ENCODE measurements at places on chromosomes 3 and 15. TPM values are rescaled to one million over a fixed set of nuclear protein-coding genes. Genes with fewer than 3 reads are reported as not detected.

DNA sequence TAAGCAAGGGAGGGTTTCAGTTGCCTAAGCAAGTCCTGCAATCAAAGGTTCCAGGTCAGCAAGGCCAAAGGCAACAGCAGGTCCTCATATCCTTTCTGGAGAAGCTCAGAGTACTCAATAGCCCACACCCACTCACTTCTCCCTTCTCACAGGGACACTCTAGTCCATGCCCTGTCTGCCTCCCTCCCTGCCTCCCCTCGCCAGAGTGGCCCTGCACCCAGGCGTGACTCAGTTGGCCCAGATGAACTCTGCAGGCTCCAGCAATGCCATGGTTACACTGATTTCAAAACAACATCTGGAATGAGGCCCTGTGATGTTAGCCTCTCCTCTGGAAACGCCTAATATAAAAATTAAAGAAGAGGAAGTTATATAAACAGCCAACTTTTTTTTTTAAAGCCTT lies 32.9 kb downstream of the IL16 start:
- DNase-seq, result peak; percentile 40

Gene TEX9
- total RNA-seq, result 0.77 TPM

Gene DPPA2
- total RNA-seq, result not detected

DNA sequence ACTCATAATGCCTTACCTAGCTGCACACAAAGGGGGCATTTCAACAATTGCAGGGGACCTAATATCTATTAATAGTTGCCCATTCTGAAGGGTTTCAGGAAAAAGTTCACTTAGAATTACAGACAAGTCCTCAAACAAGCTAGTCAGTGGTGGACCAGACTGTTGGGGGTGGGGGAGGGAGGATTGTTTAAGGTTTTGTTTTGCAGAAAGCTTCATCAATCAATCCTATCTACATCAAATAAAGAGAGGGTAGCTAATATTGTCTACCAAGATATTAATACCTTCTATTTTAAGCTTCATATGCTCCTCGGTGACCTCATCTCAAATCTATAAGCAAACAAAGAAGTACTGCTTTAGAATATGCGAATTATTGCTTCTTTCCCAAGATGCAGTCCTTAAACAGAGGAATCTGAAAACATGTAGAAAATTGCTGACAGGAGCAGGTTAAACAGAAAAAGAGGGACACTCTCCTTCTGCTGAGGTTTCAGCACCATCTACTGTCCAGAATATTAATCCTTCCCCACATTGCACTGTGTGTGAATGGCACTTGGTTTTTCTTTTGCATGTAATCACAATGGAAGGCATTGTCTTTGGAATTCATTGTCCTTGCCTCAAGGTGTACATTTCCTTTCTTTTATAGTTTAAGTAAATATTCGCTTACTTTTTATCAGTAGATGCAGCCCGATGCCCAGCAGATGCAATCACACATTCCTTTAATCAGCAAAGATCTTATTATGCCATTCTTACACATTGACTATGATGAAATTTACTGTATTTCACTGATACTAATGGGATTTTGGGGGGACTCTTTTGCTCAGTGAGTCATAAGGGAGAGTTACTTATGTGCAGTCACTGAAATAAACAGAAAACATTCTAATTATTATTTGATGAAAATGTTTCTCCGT lies 94.7 kb downstream of the IL5RA start:
- DNase-seq, result no peak

Gene CIB1
- total RNA-seq, result 69.6 TPM

- DNase-seq, result peak; percentile 26
These were observed 315.2 kb downstream of the UACA start for GRCh38 chr15:70447928-70448698.

DNA sequence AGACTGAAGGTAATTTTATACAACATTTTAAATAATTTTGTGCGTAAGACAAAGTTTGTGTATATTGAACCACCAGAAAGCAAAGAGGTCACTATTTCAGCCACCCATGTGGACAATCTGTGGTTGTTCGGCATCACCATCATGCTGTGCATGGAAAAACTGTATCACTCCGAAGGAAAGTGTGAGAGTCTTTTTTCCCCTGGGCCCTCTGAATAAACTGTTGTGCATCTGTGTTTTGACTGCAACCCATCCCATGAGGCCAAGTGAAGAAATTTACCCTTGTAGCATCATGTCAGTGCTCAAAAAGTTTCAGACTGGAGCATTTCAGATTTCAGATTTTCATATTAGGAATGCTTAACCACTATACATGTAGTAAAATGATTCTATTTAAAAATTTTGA lies 85.3 kb downstream of the IMPG2 start:
- DNase-seq, result no peak

GRCh38 chr3:23567917-23568316 lies 237.8 kb upstream of the UBE2E1 start:
- DNase-seq, result no peak

- DNase-seq, result no peak
These were observed 1083.7 kb upstream of the CFAP20DC start for GRCh38 chr3:60133269-60134162.

- no peak for DNase-seq
These were observed 178.0 kb upstream of the P2RY1 start for GRCh38 chr3:152656972-152657355.

- DNase-seq, result no peak
These were observed 235.2 kb downstream of the NAALADL2 start for GRCh38 chr3:175094344-175094743.

DNA sequence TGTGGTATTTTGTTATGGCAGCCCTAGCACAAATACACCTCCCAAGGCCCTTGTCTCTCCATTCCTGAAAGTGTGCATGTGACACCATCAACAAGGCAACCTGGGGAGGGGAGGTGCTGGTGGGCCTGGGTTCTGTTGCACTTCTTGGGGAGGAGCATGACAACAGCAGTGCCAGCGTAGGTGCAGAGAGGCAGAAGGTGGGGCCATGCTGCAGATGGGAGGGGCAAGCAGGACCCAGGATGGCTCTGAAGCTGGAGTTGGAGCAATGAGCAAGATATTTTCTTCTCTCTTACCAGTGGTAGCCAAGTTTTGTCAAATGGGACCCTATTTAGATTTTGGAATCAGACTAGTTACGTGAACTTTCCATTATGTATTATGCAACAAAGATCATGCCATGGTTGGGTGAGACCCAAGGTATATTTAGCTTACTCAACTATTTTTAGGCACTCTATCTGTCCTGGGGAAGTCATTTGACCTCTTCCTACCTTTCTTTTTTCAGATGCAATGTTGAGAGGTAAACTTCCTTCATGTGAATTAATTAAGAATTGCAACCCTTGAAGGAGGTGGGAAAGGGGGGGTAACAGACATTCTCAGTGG lies 3.4 kb downstream of the FYCO1 start:
- DNase-seq, result peak; percentile 19

Gene CADM2
- 4.3 TPM for total RNA-seq

Gene HRH1
- total RNA-seq, result 1.4 TPM

DNA sequence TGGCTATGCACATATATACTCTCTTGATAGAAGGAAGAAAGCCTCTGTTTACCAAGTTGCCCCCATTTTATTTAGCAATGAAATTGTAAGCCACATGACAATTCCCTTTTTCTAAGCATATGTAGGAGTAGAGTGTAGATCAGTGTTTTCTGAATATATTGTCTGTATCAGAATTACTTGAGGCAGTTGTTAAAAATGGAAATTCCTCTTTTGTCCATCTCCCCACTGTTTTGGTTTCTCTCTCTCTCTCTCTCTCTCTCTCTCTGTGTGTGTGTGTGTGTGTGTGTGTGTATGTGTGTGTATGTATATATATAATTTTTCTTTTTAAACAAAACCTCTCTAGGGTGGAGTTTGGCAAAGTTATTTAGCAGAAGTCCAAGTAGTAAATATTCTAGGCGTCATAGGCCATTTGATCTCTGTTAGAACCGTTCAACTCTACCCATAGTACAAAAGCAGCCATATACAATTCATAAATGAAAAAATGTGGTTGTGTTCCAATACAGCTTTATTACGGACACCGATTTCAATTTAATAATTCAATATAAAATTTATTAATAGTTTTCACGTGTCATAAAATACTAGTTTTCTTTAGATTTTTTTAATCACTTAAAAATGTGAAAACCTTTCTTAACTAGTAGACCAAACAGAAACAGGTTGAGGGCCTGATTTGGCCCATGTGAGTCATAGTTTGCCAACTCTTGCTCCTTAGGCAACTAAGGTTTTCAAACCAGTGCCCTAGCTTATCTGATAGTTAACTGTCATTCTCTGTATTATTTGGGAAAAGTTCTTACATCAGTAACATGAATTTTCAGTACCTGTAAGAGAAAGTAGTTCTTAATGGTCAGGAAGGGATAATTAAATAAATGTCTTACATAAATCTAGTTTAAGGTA lies 39.8 kb downstream of the UBE2E1 start:
- no peak for DNase-seq

DNA sequence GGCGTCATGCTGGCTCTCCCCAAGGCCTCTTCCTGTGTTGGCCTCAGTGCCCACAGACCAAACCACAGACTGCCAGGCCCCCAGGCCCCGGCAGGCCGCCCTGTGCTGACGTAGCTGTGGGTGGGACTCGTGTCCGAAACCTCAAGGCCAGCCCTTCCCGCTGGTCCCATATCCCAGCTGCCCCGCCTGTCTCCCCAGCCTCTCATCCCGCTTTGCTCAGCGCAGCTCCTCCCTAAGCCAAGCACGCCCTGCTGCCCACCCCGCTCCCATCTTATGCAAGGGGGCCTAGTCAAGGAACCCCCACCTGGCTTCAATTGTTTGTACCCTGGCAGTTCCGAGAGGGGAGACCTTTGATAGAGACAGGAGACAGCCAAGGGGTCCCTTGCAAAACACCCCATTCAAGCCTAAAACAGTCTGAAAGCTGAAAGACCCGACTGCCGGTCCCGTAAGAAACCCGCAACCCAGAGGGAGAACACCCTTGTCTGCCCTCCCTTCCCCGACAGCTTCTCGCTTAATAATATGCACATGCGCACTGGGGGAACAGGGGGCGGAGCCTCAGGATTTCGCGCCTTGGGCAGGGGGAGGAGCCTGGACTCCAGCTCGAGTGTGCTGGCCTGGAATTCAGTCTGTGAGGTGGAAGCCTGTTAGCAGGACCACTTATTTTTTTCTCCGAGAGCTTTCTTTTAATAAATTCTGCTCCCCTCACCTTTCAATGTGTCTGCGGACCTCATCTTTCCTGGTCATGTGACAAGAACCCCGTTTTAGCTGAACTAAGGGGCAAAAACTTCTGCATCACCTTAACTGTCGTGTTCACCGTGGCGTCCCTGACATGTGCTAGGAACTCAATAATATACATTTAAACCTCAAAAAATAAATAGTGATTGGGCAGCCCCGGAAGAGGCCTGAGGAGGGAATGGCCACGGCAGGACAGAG lies 17.2 kb downstream of the TNFAIP8L3 start:
- peak; percentile 70 for DNase-seq

DNA sequence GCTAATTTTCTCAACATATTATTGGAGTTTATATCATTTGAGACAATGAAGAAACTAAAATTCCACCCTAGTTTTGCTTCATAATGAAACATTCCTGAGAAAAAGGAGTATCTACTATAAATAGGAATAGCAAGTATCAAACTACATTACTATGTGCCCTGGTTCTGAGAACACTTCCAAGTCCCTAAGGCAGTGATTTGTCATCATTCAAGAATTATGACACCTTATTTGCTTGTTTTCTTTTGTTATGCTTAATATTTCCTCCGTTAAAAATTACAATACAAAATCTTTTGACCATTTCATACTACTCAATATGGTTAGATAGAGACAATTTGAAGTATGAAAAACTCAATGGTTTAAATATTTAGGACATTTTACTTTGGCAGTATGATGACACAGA lies 707.8 kb upstream of the GOLIM4 start:
- DNase-seq, result no peak

DNA sequence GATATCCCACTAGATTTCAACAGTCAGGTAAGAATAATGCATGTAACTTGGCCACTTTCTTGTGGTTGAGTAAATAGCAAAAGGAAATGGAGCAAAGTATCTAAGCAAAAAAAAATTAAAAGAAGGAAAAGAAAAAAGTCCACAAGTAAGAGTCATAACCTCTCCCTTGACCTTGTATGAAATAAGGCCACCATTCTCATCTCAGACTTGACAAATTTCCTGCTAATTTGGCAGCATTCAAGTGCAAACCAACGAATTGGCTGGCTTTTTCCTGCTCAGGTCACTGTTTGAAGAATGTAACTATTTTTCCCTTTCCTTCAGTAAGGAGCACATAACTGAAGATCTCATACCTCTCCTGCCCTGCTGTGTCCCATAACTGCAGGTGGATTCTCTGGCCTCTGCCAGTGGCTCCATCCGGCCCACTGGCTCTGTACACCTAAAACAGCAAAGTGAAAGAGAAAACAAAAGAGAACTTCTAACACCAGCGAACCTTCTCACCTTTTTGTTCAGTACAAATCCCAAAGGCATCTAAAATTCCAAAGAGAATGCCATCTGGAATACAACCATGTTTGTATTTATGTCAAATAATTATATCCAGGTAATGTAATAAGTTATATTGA lies 33.4 kb upstream of the RSL24D1 start:
- no peak for DNase-seq

- DNase-seq, result no peak
These were observed 36.7 kb downstream of the TMOD3 start for GRCh38 chr15:51866161-51866560.

GRCh38 chr3:131541288-131541687 lies 38.5 kb upstream of the MRPL3 start:
- DNase-seq, result no peak

- DNase-seq, result no peak
These were observed 85.3 kb downstream of the RPLP1 start for GRCh38 chr15:69537901-69538300.

Gene SPTBN5
- 2.7 TPM for total RNA-seq

Gene CPN2
- 2.4 TPM for total RNA-seq

GRCh38 chr3:113000691-113001090 lies 9.9 kb downstream of the GTPBP8 start:
- no peak for DNase-seq

DNA sequence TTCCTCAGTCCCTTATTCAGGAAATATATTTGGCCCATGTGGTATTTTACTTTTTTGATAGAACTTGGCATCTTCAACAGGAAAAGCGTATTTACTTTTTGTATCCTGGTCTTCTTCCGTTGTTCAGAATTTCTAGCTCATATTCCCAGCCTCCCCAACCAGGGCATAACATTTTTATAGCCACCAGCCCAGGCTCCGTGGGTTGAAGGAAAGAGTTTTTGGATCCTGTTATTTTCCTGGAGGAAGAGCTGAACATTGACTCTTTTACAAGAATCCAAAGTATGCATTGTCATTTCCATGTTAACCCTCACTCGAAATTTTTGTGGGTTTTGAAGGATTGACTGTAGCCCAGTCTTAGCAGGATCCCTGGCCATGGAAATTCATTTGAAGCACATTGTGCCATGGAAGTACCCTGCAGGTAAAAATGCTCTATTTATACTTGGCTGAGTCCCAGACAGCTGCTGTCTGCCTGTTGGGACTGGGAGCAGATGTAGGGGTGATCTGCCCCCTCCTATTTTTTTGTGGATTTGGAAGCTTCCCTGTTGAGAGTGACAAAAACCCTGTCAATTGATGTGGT lies 98.8 kb downstream of the AKAP13 start:
- DNase-seq, result no peak

- DNase-seq, result no peak
These were observed 45.7 kb downstream of the PGBD4 start for GRCh38 chr15:34147371-34148140.
